Midbrain (tissue), 1 donor: ENCODE measurements at places on chromosomes 12 and 14.

- DNase-seq = no peak
These were observed 110.9 kb upstream of the MGAT4C start for GRCh38 chr12:86367137-86367536.

- no peak for DNase-seq
These were observed 154.3 kb upstream of the CCND2 start for GRCh38 chr12:4119157-4119761.

DNA sequence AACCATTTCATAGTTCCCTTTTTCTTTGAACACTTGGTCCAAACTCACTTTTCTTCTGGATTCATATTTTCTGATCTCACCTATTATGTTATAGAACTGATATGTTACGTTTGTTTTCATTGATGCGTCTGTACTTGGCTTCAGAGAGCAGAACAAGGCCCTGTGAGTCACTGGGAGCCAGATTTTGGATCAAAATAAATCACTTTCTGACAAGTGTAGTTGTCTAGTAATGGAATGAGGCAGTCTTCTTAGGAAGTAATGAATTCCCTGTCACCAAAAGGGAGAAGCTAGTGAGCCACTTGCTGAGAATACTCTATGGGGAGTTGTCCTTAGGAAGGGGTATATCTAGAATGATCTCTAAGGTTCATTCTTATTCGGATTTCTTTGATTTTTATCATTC is 10.2 kb downstream of the BICD1 start:
- DNase-seq = no peak

- DNase-seq = peak; percentile 16
These were observed 1.5 kb downstream of the L3HYPDH start for GRCh38 chr14:59482541-59483331.

GRCh38 chr14:22448035-22448904 is 140.8 kb downstream of the DAD1 start:
- DNase-seq = no peak

GRCh38 chr12:122837306-122838265 is 2.3 kb downstream of the HIP1R start:
- no peak for DNase-seq

DNA sequence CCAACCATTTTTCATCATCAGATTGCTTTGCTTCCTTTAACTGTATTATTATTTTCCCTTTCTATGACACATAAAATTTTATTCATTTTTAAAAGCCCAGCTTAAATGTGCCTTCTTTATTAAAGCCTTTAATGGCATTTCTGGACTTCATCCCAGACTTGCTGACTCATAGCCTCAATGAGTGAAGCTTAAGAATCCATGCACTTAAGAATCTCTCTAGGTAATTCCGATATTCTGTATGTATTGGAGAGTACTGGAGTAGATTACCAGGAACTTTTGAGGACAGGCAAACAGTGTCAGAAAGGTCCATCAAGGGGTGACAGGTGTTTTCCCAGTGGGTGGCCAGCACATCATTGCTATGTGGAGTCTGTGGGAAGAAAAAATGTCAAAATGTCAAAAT is 107.9 kb downstream of the PTPRQ start:
- DNase-seq = no peak

GRCh38 chr14:33118668-33119067 is 180.0 kb downstream of the NPAS3 start:
- no peak for DNase-seq

GRCh38 chr12:21989819-21990412 is 48.7 kb upstream of the ABCC9 start:
- DNase-seq = no peak

DNA sequence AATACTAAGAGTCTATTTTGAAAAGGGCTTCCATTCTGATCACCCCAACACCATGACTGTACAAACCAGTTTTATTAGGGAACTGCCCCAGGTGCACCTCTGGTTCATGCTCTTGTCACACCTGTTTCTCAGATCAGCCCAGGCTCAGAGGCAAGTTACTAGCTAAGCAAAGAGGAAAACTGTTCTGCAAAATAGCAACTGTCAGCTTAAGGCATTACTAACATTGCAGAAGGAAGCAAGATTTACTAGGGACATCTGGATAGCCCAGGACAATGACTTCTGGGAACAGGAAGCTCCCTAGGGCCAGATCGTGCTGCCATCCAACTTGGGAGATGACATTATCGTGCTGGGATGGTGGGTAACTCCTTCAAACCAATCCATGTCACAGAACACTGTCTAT is 30.1 kb downstream of the ANAPC7 start:
- no peak for DNase-seq

DNA sequence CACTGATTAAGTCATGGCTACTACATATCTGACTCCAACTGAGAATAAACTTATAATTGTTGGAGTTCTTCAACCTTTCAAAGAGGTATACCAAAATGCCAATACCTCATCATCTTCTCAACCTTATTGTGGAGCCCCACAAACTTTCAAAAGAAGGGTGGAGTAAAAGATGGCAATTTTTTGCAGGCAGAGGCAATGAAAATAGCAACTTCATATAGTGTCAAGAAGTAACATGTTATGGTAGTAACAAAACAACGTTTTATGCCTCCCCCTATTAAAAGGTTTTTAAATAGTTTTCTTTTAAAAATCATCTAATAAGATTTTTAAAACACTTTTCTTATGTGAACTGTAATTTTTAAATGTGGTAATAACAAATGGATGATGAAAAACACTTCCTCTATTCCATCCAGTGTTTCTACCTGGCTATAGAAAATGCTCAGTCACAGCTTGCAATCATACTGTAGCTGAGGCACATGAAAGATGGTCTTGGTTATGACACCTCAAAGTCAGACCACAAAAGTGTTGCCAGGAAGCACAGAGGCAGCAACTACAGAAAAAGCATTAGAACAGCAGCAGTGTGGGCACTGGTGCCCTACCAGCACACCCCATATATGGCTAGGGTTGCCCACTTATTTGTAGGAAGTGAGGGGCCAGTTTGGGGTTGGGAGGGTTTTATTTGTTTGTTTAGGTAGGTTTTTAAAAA is 7.0 kb downstream of the PPP1R12A start:
- no peak for DNase-seq

DNA sequence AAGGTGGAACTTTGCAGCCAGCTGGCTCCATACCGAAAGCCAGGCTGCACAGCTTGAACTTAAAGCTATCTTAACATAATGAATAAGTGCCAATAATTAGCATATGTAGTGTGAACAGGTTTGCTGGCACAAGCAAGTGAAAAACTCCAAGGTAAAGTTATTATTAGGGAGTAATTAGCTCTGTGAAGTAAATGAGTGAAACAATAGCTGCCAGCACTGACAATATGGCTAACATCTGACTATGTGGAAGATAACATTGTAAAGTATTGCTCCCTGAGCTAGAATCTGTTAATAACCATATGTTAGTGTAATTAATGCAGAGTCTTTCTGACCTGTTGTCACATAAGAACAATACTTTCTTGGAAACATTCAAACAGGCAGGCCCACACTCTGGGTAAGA is 246.4 kb downstream of the SOX5 start:
- no peak for DNase-seq

DNA sequence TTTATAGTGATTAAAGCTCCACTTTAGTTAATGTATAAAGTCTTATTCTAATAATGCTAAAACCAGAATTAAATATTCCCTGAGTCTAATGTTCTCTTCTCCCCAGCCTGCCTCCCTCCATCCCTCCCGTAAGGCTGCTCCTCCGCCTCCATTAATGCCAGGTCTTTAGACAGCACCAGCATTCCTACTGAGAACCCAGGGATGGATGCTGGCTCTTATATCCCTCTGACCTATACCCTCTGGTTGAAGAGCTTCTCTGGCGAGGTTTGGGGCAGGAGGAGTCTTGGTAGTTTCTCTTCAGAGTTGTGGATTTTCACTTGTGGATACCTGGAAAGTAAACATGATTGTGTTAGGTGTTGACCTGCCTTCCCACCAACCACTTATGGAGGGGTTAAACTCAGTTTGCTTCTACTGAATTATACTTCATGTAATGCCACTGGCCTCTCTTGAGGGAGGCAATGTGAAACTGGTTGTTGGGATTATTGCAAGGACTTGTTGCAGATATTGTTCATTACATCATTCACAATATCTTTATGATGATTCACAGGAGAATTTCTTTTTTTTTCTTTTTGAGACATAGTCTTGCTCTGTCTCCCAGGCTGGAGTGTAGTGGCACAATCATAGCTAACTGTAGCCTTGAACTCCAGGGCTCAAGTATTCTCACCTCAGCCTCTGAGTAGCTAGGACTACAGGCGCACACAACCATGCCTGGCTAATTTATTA is 11.1 kb upstream of the SMAGP start:
- DNase-seq = no peak

DNA sequence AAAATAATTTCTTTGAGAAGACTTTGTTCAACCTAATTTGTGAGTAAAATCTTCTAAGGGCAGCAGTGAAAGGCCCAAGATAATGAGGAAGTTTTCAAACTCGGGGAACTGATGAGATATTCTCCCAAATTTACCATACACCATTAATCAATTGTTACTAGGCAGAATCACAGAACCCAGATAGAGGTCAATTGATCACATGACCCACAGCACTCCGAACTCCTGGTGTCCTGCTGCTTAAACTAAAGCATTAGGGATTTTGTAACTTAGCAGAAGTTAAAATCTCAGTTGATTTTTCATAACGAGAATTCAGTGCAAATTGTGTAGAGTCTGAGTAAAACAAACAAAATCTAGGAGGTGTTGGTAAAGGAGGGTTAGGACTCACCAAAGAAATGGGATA is 207.8 kb downstream of the C12orf42 start:
- no peak for DNase-seq

DNA sequence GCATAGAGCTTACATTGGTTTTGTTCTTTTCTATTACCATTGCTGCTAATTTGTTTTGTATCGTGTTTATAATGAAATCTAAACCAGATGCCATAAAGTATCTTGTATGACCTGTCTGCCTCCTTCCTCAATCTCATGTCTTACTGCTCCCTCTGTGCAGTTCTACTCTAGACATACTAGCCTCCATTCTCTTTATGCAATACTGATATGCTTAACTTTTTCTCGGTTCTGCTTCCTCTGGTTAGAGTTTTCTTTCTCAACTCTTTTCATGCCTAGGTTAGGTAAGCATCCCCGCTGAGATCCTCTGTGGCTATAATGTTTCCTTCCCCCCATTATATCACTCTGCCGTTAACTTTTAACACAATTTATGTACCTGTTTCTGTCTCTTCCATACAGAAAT is 852.3 kb downstream of the TRHDE start:
- no peak for DNase-seq

DNA sequence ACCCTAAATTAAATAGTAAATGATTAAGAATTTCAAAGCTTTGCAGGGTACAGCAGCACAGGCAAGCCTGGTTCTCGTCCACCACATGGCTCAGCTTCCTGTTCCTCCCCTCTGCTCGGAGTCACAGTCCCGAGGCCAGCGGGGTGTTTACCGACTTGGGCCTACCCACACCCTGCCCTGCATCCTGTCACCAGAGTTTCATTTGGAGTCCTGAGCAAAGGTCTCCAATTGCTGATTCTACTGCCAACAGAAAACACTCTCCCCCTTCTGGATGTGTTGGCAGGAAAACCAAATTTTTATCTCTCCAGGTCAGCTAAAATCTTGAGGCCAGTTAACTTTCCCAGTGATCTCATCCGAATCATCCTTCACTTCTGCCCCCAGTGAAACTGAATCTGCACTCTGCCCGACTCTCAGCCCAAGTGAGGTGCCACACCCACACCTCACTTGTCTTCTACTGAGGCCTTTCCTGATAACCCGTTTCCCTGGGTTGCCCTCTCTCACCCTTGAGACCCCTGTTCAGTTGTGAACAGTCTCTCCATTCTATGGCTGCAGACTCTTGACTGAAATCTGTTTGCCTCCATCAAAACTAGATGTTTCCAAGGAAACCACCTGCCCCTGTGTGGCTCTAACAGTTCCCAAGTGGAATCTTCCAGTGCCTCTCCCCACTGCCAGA is 71.2 kb downstream of the VCPKMT start:
- DNase-seq = no peak

GRCh38 chr12:57173089-57173488 is 25.7 kb upstream of the LRP1-AS start:
- no peak for DNase-seq

DNA sequence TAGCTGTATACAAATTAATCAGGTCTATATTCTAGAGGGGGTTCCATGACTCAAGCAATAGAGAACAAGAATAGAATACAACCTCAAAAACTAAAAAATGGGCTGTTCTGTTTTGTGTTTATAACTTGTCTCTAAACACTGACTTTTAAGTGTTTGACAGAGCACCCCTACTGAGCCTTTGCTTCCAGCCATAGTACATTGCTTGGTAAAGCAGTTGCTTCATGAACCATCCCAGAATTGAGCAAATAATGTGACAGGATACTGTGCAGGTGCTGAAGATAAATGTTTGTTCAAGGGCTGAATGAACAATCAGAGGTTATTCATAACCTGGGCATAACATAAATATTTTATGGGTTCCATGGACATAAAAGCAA is 11.5 kb downstream of the SPTSSA start:
- no peak for DNase-seq

- peak; percentile 60 for DNase-seq
These were observed 5.5 kb downstream of the CSRNP2 start for GRCh38 chr12:51077930-51078329.

DNA sequence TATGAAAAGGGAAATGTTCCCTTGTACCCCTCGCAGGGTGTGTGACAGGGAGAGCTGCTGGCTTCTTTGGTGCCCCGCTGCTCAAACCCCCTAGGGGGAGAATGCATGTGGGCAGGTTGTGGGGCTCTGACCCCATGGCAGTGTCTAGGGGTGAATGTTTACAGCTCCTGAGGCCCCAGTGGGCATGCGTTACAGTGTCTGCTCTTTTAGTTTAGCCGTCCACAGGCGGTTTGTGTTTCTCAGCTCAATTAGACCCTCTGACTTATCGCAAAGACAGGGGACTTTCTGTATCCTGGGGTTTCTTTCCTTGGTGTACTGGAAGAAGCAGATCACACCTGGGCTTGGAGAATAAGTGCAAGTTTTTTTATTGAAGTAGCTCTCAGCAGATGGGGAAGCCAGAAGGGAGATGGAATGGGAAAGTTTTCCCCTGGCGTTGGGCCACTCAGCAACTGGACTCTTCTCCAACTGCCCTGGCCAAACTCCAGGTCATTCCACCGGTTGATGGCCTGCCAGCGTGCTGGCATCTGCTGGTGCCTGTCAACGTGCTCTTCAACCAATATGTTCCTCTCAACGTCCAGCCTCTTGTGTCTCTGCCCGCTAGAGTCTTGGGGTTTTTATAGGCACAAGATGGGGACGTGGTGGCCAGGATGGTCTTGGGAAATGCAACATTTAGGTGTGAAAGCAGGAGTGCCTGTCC is 720.9 kb downstream of the FSCB start:
- no peak for DNase-seq

GRCh38 chr12:100612606-100613005 is 39.1 kb downstream of the GAS2L3 start:
- no peak for DNase-seq

- DNase-seq = no peak
These were observed 104.2 kb upstream of the AMN1 start for GRCh38 chr12:31832740-31833729.

- no peak for DNase-seq
These were observed 81.4 kb downstream of the KIF26A start for GRCh38 chr14:104219731-104220214.
